ENCODE measurements at places on chromosomes 16 and 17. TPM values are rescaled to one million over a fixed set of nuclear protein-coding genes. Genes with fewer than 3 reads are reported as not detected.

Gene MT1E
- polyA plus RNA-seq, result 147 TPM

Gene ARL5C
- not detected for polyA plus RNA-seq

Gene ABCC3
- polyA plus RNA-seq, result 56.4 TPM

Gene OTOA
- 0.04 TPM for polyA plus RNA-seq

Gene CCL22
- polyA plus RNA-seq, result not detected

Gene ZNF267
- polyA plus RNA-seq, result 3.5 TPM

Gene GAST
- polyA plus RNA-seq, result not detected

Gene C17orf100
- polyA plus RNA-seq, result 2.4 TPM

Gene SERPINF2
- polyA plus RNA-seq, result 0.02 TPM

Gene NPIPA5
- 16.5 TPM for polyA plus RNA-seq

Gene KRT33B
- 1.2 TPM for polyA plus RNA-seq

Measured in BJ (cell line).